Occipital lobe (tissue), 3 donors: ENCODE measurements at places on chromosomes 1 and 21.

- no peak for DNase-seq
These were observed 178.0 kb downstream of the ZNF281 start for GRCh38 chr1:200231787-200232231.

DNA sequence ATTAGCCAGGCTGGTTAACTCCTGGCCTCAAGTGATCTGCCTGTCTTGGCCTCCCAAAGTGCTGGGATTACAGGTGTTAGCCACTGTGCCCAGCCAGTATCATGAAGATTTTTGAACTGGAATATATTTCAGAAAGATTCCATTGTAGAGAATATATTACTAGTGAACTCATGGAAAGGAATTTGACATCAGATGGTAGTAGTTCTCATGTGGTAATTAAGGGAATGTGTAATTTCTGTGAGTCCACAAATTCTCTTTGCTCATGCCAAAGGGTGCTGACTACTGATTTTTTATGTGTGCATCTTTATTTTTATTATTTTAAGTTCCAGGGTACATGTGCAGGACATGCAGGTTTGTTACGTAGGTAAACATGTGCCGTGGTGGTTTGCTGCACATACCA is 10.4 kb downstream of the DTL start:
- DNase-seq = no peak

GRCh38 chr21:43880111-43880985 is 15.3 kb downstream of the AGPAT3 start:
- DNase-seq = peak; percentile 36

DNA sequence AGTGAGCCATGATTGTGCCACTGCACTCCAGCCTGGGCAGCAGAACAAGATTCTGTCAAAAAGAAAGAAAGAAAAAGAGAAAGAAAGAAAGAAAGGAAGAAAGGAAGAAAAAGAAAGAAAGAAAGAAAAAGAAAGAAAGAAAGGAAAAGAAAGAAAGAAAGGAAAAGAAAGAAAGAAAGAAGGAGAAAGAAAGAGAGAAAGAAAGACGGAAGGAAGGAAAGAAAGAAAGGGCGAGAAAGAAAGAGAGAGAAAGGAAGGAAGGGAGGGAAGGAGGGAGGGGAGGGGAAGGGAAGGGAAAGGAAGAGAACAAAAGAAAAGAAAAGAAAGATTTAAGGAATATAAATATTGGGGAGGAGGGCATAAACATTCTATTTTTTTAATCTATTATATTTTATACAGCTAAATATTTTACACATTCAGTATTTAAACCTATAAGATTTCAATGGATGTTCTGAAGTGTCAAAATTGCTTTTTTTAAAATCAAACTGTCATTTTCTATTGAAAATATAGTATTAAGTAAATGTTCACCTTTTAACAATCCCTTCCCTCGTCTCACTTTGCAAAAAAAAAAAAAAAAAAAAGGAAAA is 6.8 kb upstream of the JAK1 start:
- no peak for DNase-seq

DNA sequence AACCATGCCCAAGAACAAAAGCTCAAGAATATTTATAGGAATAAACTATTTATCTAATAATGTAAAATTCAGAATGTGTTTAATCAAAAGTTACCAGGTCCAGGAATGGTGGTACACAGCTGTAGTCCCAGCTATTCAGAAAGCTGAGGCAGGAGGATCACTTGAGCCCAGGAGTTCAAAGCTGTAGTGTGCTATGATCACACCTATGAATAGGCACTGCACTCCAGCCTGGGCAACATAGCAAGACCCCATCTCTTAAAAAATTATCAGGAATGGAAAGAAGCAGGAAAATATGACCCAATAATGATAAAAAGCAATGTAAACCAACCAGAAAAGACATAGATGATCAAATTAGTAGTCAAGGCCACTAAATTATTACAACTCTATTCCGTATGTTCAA is 62.2 kb upstream of the DR1 start:
- no peak for DNase-seq

GRCh38 chr1:210323957-210324356 is 4.7 kb upstream of the HHAT start:
- DNase-seq = no peak

GRCh38 chr1:219659684-219660083 is 46.8 kb upstream of the ZC3H11B start:
- DNase-seq = no peak

DNA sequence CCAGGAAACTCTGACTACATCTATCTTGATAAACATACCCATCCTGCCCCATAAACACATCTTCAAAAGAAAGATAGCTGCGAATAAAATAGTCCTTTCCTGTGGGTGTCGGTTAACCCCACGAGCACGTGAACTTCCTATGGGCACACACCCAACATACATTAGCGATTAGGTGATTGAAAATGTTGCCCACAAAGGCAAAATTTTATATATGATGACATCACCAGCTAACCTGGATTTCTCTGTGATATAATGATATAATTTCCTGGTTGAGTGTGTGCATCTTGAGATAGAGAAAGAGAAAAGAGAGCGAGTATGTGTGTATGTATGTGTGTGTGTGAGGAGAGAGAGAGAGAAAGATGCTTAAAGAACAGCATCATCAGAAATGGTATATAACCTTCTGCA is 296.1 kb downstream of the PTPRC start:
- no peak for DNase-seq

- DNase-seq = no peak
These were observed 76.0 kb downstream of the DNM3 start for GRCh38 chr1:171917331-171917730.

- no peak for DNase-seq
These were observed 104.1 kb downstream of the LRRC40 start for GRCh38 chr1:70101231-70101630.

- no peak for DNase-seq
These were observed 3.5 kb upstream of the TSPEAR start for GRCh38 chr21:44714905-44715304.

DNA sequence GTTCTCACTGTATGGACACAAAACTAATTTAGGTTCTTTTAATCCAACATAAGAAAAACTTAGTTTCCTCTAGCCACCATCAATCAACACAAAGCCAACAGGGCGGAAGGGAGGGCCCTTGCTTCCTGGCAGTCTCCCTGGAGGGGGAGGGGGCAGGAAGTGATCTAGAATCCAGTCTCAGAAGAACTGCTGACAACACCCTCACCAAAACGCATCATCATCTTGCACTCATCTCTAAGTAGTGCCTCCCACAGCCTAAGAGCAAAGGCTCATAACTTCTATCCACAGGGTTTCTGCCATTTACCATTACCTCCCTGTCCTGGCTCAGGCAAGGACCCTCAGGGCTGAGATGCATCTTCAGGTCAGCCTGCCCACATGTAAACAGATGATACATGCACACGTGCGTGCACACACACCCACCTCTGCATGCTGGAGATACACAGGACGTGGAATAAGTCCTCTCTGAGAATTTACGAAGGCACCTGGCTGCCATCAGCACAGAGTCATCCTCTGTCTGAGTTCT is 20.5 kb downstream of the HIVEP3 start:
- no peak for DNase-seq

DNA sequence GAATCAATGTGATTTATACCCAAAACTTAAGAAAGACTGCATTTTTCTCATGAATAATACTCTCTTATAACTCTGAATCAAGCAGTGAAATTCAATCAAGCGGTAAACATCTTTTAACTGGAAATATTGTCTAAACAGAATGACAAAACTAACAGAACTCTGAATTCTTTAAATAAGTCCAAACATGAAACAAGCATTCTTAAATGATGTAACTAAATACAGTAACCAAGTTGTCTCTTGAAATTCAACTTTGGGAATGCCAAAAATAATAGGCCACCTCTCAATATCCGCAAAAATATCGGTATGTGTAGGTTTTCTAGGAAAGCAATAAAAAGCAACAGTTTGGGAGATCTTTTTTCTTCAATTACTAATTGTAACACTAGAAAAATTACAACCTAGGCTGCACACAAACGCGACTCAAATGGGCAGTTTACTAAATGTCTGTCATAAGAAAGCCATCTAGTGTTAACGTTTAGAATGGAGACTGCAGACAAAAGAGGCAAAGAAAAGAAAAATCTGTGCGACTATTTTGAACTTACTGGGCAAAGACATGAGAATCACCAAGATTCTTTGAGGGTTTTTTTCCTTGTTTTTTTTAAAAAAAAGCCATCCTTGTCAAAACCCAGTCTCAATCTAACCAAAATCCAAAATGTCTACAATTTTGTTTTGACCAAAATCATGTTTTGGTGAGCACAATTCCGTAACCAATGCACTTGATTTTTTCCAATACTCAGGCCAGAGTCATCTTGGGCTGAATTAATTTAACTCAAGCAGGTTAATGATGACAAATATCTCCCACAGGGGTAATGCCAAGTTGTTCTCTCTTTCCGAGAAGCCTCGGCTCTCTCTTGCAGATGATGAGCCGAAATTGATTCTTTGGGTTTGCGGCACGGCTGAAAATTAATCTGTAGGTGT is 1.3 kb downstream of the SIPA1L2 start:
- no peak for DNase-seq

- DNase-seq = no peak
These were observed 54.2 kb downstream of the PTPRU start for GRCh38 chr1:29290414-29290985.

GRCh38 chr1:21647431-21648351 is 21.5 kb downstream of the RAP1GAP start:
- DNase-seq = no peak

GRCh38 chr1:41862384-41863221 is 56.1 kb downstream of the HIVEP3 start:
- peak; percentile 60 for DNase-seq

DNA sequence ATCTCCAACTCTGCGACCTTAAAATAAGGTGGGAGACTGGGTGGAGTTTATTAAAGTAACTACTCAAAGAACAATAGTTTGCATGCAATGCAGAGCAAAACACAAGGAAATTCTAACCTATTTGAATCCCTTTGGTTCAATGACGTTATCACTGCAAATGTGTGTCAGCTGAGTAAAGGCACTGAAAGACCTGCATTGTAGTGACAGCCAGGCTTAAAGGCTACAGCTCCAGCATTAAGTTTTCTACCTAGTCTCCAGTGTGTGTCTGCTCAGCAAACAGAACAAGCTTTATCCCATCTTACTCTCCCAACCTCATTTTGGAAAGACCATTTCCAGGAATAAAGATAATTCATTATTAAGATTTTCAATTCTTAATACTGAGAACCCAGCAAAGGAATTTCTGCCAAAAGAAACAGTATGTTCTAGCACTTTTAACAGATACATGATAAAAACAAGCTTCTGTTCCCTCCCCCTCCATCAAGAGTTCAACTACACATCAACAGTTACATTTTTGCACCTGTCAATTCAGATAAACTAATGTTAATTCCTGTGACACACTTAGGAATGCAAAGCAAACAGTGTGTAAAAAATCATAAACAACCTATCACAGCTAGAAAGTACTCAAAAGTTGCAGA is 14.2 kb downstream of the PTP4A2 start:
- no peak for DNase-seq

- DNase-seq = no peak
These were observed 417.7 kb upstream of the USP24 start for GRCh38 chr1:55632906-55633305.

GRCh38 chr1:73500154-73500553 is 697.8 kb downstream of the LRRIQ3 start:
- no peak for DNase-seq

GRCh38 chr1:64651841-64652240 is 93.0 kb upstream of the RAVER2 start:
- DNase-seq = no peak

DNA sequence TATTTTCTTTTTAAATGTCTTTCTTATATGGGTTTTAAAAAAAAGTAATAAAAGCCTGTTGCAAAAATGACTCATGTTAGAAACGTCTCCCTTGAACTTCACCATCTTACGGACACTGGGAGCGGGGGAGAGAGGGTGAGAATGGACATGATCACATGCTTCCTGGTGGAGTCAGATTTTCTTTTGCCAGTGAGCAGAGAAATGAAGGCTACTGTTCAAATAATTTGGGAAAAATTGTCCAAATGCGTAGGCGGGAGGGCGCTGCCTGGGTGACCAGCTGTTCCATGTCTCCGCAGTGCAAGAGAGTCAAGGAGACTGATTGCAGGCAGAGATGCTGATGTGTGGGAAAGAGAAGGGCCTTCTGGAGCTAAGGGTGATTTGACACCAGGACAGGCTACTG is 23.1 kb downstream of the EIF2D start:
- DNase-seq = no peak

- DNase-seq = no peak
These were observed 30.8 kb downstream of the RPL5 start for GRCh38 chr1:92862605-92863004.

GRCh38 chr1:193190096-193190744 is 3.8 kb upstream of the B3GALT2 start:
- no peak for DNase-seq

DNA sequence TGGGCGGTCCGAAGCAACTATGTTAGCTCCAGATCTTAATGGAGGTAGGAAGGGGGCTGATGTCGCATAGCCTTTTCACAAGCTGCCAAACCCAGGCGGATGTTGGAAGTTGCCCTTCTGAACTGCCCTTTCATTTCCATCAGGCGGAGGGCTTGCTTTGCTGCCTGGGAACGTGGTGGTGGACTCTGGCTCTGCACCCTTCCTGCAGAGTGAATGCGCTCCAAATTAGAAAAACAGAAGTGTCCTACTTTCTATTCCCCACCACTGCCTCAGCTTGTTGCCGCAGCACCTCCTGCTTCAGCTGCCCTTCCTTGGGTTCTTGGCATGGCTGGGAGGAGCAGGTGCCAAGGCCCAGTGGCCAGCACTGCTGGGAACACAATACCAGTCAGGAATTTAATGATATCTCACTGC is 60.6 kb downstream of the AK4 start:
- no peak for DNase-seq

GRCh38 chr1:167200749-167201148 is 19.9 kb upstream of the POU2F1 start:
- no peak for DNase-seq

- DNase-seq = no peak
These were observed 101.4 kb downstream of the TEX35 start for GRCh38 chr1:178614286-178614685.

DNA sequence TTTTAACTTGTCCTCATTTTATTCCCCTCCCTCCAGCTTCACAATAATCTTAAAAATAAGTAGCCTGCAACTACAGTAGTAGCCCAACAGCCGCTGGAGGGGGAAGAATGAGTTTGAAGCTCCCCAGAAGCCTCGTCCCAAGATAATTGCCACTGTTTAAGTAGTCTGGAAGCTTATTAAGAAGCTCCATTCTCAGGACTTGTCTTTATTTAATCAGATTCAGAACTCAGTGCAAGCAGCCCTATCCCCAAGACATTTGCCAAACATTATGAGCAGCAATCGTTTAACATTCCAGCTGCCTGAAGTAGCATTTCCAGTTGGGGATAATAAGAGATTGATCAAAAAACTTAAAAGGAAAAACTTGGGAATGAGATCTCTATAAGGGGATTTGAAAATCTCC is 106.0 kb downstream of the URB2 start:
- DNase-seq = no peak

GRCh38 chr1:156903328-156904091 is 10.0 kb downstream of the PEAR1 start:
- DNase-seq = no peak

- no peak for DNase-seq
These were observed 14.6 kb downstream of the SPSB1 start for GRCh38 chr1:9307303-9307702.

GRCh38 chr1:3743421-3743820 is 8.8 kb upstream of the CCDC27 start:
- DNase-seq = no peak
